ENCODE measurements at places on chromosomes 12 and 14.
A peak's percentile ranks its signal among the peaks of the same experiment; 100 is the strongest.

DNA sequence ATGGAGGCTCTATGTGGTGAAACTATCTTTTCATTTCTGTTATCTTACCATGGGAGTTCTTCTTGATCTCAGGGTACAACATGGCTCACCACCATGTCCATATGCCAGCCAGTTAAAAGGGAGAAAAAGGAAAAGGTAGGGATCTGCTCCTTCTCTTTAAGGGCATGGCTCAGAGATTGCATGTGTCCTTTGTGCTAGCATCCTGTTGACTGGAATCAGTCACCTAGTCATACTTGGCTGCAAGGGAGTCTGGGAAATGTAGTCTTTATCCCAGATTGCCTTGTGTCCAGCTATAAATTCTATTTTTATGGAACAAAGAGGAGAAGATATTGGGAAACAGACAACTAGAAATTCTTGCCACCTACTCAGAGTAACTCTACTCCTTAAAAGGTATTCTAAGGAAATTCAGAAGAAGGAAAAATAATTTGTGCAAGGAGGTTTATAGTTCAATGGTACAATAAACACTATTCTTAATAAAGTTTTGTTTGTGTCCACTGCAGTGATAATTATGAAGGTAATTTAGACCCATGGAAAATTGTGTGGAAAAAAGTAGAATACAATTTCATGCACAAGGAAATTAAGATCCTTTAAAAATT is 86.4 kb upstream of the RPH3A start:
- DNase-seq: no peak

DNA sequence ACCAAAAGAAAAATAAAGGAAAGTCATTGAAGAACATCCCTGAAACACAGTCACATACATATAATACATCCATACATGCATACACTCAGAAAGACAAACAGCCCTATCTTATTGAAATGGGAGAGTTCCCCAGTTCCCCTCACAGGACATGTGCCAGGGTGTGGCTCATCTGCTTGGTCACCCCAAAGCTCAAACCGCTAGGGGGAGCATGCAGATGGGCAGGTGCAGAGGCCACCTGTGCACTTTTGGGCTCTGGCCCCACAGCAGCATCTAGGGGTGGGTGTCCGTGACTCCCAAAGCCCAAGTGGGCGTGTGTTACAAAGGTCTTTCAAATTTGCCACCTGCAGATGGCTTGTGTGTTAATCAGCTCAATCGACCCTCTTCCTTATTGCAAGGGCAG is 75.2 kb downstream of the CMAS start:
- DNase-seq: peak; percentile 53

GRCh38 chr14:75156901-75157300 is 19.5 kb downstream of the TMED10 start:
- DNase-seq: no peak

DNA sequence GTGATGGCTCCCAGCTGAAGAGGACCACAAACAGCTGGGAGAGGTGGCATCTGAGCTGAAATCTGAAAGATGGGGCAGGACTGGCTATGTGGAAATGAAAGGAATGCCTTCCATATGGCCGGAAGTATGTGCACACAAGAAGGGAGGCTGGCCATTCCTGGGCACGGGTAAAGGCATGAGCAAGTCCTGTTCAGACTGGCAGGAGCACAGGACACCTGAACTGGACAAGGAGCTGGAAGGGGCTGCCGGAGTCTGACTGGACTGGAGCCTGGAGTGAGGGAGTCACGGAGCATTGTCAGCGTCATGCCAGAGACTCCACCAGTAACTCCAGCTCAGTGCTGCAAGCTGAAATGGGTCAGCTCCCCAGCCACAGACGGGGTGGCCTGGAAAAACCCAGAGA is 11.9 kb upstream of the TC2N start:
- no peak for DNase-seq

DNA sequence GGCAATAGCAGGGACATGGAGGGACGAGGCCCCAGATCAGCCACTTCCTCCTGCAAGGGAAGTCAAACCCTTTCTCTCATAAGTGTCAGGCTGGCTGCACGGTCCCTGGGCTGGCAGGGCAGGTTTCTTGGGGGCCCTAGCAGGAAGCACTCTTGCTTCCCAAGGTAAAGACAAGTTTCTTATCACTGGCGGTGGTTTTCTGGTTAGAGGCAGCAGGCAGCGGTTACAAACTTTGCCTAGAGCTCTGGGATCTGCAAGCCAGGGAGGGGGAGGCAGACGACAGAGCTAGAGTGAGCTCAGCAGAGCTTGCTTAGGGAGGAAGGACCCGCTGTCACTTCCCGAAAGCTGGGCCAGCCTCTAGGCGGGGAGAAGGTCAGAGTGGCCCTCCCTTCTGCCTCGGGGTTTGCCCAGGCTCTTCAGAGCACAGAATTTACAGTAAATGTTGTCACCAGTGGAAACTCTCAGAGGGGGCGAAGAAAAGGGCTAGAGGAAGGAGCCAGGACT is 20.4 kb downstream of the BATF start:
- no peak for DNase-seq
